ENCODE measurements at places on chromosomes 3 and 15.
A peak's percentile ranks its signal among the peaks of the same experiment; 100 is the strongest.

DNA sequence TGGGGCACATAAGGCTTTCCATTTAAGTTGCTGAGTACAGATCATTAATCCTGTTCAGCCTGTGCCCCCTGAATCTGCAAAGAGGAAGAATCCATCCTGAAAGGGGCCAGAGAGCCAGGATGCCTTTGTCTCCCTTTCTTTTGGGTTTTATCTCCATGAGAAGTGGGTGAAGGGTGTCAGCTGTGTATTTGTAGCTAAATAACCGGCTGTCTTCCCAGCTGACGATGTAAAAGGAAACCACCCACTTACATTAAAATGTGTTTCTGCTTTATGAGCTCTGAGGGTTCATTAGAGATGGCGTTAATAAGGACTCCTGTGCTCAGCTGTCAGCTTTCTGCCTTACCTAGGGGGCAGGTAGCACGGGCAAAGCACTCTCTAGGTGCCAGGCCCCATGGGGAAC is 83.4 kb downstream of the SLCO3A1 start:
- DNase-seq: no peak

DNA sequence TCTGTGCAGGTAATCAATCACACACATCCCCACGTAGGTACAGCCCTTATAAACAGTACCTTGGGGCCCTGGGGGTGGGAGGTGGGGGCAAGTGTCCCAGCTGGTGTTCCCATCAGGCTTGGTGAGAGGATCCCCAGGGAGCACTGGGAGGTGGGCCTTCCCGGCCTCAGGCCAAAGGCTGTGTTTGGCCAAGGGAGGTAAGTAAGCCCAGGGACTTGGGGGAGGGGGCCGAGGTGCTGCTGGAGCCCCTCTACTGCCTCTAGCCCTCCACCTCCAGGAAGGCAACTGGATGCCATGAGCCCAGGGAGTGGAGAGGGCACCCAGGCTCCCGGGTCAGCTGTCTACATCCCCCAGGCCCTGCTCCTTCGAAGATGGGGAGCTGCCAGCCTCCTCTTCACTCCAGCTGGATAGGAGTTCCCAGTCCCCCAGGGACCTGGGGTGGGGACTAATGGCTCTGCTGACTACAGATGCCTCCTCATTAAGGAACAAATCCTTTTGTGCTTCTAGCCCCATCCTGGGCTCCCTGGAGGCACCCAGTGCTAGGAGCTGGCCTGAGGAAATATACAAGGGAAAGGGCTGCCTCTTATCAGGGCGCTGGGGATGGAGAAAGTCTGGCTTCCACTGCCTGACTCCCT is 33.1 kb downstream of the RNU5B-1 start:
- no peak for DNase-seq

GRCh38 chr15:45732662-45733061 is 97.8 kb downstream of the SQOR start:
- no peak for DNase-seq

DNA sequence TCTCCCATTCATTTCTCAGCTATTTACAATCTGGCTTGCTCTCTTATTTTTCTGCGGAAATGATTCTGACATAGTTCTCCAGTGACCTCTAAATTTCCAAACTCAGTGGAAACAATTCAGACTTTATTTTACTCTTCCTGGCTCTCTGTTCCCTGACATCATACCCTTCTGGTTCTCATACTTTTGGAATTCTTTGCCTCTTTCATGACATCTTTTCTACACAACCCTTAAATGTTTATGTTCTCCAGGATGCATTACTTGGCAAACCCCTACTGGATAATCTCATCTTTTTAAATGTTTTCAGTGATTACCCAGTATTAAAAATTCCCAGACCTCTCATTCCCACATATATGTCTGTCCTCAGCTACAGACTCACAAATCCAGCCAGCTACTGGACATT is 23.9 kb upstream of the PLSCR4 start:
- no peak for DNase-seq

- no peak for DNase-seq
Observed at GRCh38 chr15:55260562-55261131, 29.0 kb downstream of the RAB27A start.

DNA sequence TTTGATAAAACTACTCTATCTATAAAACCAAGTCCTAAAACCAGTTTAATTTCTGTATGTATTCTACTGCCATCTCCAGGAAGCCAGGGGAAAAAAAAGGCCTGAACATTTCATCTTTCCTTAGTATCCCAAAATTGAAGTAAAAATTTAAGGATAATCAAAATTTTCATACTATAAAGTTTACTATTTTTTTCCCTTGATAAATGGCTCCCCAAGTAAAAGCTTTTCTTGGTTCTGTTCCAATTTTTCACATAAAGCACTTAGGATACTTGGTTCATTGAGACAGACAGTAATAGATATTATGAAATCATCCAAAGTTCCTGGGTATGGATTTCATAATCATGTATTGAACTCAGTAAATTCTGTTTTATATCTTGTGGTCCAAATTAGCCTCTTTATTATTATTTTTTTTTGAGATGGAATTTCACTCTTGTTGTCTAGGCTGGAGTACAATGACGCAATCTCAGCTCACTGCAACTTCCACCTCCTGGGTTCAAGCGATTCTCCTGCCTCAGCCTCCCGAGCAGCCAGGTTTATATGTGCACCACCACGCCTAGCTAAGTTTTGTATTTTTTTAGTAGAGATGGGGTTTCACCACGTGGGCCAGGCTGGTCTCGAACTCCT is 34.5 kb downstream of the ICE2 start:
- no peak for DNase-seq

DNA sequence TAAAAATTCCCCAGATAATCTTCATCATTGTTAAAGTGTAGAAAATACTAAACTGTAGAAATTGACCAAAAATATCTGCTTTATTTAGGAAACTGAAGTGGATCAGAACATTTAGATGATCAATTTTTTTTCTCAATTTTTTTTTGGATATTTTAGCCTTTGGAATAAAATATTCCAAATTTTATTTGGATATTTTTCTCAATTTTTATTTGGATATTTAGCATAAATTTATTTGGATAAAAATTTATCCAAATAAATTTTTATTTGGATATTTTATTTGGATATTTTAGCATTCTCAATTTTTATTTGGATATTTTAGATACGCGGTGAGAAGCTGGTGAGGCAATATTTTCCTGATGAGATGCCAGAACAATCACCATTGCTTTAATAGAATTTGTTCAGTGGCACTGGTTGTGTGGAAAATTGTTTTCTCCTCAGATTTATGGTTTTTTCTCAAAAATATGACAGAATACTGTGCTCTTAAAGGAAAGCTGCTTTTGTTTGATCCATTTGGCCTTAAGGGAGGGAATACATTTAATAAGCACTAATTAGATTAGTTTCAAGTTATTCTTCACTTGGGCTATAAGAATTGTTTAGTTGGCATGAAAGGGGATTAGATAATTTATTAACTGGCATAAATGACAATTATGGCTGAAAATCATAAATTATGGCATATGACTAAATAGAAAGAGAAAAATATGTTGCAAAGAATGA is 470.1 kb downstream of the MFSD1 start:
- no peak for DNase-seq

DNA sequence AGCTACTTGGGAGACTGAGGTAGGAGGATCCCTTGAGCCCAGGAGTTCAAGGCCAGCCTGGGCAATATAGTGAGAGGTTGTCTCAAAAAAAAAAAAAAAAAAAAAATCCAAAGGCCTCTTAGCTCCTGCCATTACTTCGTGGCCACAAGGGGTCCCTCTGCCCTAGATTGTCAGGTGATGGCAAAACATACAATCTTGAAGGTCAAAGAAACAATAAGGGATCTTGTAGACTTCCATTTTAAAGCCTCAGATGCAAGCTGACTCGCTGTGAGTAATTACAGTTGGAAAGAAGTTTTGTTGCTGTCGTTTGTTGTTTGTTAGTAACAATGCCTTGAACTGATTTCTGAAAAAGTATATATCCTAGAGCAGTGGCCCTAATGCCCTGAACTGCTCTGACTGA is 55.9 kb upstream of the PLCL2 start:
- peak; percentile 61 for DNase-seq

DNA sequence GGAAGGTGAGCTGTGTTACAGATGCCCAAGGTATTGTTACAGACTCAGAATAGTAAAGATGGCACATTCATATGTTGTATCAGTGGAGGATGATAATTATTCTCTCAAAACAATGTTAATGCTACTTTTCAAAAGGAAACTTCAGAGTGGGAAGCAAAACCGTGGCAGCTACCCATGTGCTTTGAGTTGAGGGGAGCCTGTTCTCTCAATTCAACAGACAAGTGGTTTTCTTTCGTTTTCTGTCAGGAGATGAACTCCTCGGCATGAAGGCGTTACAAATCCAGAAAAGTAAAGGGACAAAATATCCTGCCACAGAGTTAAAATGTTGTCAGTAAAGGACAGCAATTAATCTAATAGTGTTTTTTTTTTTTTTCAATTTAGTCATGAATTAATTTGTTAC is 629.4 kb upstream of the GBE1 start:
- no peak for DNase-seq

- no peak for DNase-seq
Observed at GRCh38 chr3:127781411-127782001, 40.8 kb downstream of the MGLL start.

- no peak for DNase-seq
Observed at GRCh38 chr3:167116120-167116922, 263.8 kb downstream of the ZBBX start.

DNA sequence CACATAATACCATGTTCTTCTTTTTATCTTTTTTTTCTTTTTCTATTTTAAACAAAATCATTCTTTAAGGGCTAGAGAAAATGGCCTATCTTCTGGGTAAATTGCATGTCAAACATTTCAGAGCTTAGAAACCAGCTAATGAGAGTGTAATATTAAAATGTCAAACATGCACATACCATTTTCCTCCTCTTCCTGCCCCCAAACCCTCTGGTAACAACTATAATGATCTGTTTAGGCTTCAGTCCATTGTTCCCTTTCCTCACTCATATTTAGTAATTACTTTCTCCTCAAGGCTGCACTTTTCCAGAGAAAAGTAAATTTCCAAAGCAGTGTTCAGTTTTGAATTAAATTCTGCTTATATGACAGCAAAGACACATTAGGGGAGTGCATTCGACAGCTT is 224.3 kb upstream of the ROBO2 start:
- no peak for DNase-seq

- no peak for DNase-seq
Observed at GRCh38 chr3:106965307-106965706, 411.9 kb upstream of the CCDC54 start.

GRCh38 chr3:27571345-27571744 is 87.2 kb upstream of the SLC4A7 start:
- no peak for DNase-seq

- no peak for DNase-seq
Observed at GRCh38 chr3:179336345-179336929, 11.1 kb upstream of the MFN1 start.

GRCh38 chr15:99537344-99537743 is 28.4 kb upstream of the MEF2A start:
- DNase-seq: no peak

DNA sequence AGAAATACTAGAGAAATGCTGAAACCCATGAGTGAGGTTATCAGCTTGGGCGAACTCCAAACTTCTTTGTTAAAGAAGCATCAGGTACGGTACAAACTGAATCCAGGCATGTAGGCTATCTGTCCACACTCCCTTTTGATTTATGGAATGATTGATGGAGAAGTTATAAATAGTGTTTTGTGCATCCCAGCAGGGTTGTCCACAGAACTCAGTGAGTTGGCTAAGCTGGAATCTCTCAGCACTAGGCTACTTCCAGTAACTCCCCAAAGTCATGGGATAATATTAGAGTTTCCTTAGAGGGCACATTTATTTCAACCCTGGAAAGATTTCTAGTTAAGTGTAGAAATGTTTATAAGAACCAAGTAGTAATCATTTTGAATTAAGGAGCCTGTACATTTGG is 186.2 kb upstream of the CRBN start:
- DNase-seq: no peak

GRCh38 chr15:68730471-68730919 is 90.2 kb downstream of the ANP32A start:
- no peak for DNase-seq

GRCh38 chr3:127351775-127352350 is 64.0 kb upstream of the PRR20G start:
- no peak for DNase-seq

GRCh38 chr15:60548101-60548500 is 69.2 kb upstream of the ICE2 start:
- DNase-seq: no peak

- no peak for DNase-seq
Observed at GRCh38 chr3:197417441-197417840, 119.0 kb upstream of the DLG1 start.

GRCh38 chr3:141738891-141739363 is 829 bp downstream of the RNF7 start:
- no peak for DNase-seq

DNA sequence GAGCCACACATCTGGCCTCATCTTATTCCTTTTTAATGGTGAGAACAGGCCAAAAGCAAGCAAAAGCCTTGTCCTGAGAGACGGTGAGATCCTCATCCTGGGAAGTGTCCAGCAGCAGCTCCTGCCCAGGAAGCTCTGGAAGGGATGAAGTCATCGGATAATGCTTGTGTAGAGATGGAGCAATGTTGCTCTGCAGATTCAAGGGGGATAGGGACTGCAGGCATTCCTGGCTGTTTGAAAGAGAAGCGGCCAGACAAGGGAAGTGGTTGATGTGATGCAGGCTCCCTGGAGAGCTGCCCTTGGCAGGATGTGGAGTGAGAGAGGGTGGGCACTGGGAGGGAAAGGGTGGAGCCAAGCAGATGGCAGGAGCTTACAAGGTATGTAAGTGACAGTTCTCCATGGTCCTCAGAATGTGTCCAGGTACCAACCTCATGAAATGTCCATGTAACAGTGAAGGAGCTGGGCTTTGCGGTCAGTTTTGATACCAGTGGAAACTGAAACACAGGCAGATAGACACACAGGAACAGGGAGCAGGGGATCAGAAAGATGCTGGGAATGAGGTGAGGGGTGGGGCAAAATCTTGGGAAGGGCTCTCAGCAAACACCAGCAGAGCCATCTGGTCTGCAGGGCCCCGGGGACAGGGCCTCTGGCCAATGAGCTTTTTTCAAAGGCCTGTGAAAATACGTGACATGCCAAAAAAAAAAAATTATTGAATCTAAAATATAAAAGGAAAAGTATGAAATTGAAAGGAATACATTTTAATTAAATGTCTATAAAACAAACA is 32.2 kb upstream of the LACTB start:
- DNase-seq: no peak

DNA sequence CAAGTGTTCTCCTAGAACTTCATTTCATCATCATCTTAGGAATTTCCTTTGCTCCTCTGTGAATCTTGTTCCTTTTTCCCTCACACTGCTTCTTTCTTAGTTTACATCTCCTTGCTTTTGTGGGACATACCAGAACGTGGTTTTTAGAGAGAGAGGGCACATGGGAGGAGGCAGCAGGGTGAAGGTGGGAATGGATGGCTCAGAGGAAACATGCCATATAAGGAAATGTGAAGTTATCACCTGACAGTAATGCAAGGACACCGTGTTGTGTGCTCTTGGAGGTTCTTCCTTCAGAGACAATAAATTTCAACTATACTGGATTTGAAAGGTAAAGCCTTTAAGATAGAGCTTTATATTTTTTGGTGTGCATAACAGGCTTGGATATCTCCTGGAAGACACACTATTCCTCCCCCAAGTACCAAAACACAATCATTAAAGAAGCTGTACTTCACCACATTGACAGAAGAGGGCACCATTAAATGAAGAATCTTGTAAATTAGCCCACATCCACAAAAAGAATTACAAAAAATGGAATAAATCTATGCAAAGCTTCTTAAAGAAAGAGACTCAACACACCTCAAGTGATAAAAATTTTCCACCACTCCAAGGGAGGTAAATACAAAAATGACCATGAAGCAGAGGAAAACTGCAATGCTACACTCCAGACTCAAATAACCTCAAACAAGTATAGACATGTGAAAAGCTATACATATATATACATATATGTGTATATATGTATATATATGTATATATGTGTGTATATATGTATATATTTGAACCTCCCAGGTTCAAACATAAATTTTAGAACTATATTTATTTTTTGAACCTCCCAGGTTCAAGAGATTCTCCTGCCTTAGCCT is 26.1 kb downstream of the RPL39L start:
- DNase-seq: no peak

Data from CD4-positive, alpha-beta T cell treated with Interferon gamma for 1 hour (primary cell).